Heart left ventricle (tissue), 16 donors: ENCODE measurements at places on chromosomes 11 and 22.

DNA sequence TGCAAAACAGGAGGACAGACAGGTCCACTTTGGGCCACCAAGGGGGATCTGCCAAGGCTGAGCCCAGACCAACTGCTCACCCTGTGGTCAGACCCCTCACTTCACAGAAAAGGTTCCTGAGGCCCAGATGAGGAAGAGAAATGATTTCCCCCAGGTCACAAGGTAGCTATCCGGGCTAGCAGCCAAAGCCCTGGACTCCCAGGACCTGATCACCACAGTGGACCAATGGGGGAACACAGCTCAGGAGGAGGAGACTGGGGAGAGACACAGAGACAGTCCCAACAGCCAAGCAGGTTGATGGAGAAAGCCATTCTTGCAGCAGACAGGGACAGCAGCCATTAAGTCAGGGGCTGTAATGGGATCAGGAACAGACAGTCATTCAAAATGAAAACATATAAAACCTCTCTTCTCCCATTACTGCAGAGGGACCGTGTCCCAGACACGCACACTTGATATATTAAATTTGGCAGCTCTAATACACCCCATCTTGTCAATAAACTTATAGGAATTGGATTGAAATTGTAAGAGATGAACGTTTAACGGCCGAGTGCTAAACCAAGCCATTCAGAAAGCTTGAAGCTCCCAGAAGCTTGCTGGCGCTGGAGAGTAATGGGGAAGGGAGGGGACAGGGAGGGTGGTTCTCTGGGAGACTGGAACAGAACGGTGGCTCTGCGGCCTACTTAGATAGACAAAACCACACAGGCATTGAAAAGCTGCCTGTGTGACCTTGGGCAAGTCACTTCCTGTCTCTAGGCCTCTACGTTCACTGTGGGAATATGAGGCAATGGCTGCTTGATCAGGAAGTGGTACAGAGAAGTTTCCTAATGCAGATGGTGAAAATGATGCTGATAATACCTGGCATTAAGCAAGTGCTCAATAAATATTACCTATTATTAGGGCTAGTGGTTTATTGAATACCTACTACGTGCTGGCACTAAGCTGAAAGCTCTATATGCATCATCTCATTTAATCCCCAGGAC is 16.0 kb downstream of the ZMAT5 start:
- DNase-seq: no peak

- no peak for DNase-seq
Measured at GRCh38 chr11:44737245-44738085, 10.7 kb downstream of the TSPAN18 start.

GRCh38 chr11:70230840-70231710 is 28.0 kb downstream of the FADD start:
- no peak for DNase-seq

DNA sequence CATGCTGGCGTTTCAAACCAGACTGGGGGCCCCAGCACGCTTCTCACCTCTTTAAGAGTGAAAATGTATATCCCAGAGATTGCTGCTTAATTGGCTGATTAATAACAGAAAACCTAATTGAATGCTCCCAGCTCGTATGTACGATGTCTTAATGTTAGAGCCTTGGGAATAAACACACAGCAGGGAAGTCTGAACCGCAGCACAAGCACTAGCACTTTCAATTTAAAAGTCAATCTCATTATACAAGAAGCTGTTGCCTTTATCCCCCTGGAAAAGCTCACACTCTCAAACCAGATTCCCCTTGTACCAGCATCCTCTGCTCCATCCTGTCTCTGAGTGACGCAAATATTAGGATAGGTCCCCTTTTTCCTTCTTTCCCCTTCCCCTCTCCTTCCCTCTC is 449.1 kb downstream of the MN1 start:
- DNase-seq: no peak

- DNase-seq: no peak
Measured at GRCh38 chr11:111908639-111909305, 2.8 kb downstream of the CRYAB start.
